ENCODE measurements at places on chromosomes 5 and 9.

DNA sequence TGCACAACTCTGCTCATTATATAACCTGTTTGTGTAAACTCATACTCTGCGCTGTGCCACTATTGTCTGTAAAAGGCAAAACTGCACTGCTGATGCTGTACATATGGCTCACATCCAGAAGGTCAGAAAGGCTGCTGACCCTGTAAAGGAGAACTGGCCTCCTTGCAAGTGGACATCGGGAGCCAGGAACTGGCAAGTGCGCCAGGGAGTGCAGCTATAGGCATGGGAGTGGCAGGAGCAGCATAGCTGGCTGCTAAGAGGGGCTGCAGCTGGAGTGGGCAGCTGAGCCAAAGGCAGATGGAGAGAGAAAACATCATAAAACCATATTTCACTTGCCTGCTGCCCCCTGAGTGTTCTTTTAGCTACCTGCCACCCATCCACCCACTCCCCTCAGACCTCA is 2183.4 kb upstream of the ACO1 start:
- DNase-seq = no peak

- no peak for DNase-seq
Measured at GRCh38 chr5:171612749-171613148, 172.9 kb upstream of the SMIM23 start.

- no peak for DNase-seq
Measured at GRCh38 chr9:69500896-69501295, 171.3 kb downstream of the APBA1 start.

GRCh38 chr5:25107853-25108252 is 463.1 kb upstream of the CDH10 start:
- no peak for DNase-seq

DNA sequence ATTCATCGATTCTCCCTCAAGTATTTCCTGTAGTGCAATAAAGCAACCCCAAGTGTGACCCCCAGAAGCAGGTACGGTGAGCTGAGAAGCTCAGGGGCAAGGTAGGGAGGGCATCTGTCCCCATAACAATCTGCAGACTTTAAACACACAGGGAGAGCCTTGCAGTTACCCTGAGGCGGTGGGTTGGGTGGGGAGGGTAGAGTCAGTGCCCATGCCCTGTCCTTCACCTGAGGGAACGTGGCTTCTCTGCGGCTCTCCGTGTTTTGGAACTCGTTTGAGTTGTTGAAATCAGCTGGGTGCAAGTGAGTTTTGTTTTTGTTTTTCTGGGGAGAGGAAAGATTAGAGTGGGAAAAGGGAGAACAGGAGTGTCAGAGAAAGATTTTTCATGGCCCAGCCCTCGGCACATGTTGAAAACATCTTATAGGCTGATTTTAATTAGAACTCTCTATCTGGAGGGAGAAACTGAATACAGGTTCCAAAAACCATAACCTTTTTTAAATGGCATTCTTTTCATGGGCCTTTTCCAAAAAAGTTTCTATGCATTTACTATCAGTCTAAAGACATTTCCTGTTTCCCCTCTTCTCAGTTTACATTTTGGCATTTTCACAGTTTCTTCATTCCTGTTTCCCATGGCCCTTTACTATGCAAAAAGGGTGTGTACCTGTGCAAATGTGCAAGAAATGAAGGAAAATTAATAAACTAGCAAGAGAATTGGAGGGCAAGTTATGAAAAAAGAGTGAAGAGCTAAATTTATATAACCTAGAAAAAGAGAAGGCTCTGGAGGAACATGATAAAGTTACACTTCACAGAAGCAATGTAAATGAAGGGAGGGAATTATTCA is 266.5 kb upstream of the VLDLR start:
- DNase-seq = no peak

DNA sequence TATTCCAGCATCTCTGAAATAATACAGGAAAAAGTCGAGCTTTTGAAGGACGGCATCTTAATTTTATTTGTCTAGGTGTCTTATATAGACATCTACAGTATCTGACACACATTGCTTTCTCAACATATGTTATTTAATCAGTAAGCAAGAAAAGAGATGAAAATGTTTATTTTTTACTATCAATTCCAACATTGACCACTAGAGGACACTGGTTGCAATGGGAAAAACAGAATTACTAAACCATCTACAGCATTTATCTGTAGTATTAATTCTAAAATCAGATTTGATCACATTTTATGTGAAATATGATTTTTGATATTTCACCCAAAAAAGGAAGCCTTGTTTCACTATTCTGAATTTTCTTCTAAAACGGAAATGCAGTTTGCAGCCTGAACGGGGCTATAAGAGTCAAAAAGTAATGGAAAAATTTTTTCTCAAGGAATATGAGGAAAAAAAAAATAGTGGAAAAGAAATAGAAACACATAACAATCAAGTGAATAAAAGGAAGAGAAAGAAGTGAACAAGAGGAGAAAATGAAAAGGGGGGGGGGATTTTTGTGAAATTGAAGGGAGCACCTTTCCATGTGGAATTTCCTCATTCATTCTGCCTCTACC is 98.6 kb downstream of the OSTF1 start:
- no peak for DNase-seq

- no peak for DNase-seq
Measured at GRCh38 chr9:98634685-98635336, 73.9 kb downstream of the GABBR2 start.
